ENCODE measurements at places on chromosomes 5 and 9. TPM values are rescaled to one million over a fixed set of nuclear protein-coding genes. Genes with fewer than 3 reads are reported as not detected.
A peak's percentile ranks its signal among the peaks of the same experiment; 100 is the strongest.

DNA sequence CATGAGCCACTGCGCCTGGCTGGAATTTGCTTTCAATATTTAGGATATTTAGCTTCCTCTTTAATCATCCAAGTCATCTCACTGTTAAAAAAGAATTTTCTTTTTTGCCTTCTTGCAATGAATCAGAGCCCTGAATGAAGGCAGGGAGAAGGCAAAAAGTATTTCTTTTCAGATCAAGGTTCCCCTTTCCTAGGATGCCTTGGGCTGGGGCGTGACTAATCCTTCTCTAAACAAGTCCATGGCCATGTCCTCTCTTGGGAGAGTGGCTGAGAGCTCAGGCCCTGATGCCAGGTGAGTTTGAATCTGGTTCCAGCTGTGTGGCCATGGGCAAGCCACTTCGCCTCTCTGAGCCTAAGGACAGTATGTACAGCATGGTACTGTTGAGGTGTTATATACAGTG lies 84.8 kb upstream of the NEURL1B start:
- peak; percentile 20 for DNase-seq

DNA sequence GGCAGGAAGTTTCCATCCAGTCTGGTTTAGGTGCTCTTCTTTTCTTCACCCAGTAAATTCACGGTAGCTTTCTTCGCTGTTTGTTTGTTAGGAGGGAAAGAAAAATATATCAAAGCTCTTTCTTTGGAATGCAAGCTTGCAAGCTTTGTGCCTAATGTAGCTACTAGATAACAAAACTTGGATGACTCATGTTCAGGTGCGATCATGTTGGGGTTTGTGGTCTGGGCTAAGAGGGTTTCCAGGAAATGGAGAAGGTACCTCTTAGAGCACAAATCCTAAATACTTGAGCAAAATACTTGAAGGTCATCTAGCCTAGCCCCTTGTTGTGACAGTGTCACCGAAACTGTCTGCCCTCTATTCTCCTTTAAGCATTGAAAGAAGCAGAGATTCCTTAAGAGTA lies 17.7 kb downstream of the SRP19 start:
- peak; percentile 89 for DNase-seq

DNA sequence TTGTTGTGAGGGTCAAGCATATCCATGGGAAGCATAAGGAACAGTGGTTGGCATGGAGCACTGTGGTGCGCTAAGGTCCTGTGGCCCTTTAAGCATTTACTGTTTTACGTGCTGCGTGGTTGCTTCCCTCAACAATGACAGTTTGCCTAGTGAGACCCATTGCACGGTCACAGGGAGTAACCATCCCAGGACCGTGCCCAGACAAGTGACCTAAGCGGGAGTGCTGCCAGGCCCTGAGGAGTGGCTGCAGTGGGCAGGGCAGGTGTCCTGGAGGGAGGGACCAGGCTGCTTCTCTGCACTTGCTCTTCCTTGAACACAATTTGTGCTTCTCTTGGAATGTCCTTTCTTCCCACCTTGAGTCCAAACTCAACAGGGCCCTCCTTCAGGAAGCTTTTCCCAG lies 64.6 kb downstream of the RGS3 start:
- DNase-seq, result peak; percentile 9

DNA sequence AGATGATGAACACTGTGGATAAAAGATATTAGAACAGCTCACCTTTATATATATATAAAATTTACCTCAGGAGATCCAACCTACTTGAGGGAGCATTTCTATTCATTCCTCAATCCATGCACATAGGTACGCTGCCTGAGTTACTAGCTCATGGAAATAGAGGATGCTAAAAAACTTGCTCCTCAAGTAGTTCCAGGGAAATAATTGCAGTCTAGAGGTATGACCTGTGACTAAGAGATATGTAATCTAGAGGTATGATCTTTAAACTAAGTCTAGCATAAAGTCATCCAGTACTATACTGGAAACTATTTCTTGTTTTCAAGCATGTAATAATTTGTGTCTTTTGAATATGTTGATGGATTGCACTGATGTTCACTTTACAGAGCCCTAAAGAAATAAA lies 471.2 kb downstream of the TAF11L14 start:
- DNase-seq, result peak; percentile 39

DNA sequence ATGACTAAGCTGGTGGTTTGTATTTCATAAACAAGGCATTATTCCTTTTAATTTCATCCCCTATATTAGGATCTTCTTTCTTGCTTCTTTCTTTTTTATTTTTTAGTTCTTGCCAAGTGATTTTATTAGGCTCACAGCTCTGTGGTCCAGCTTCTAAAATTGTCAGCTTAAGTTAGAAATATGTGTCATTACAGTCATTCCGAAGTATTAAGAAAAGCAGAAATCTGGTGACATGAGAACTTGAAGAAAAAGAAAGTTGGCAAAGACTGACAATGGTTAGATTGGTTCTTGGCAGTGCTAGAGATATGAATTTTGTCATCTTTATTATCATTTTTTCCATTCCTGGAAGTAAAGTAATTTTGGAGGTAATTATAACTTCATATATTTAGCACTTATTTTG lies 166.5 kb upstream of the PRR16 start:
- DNase-seq, result no peak

DNA sequence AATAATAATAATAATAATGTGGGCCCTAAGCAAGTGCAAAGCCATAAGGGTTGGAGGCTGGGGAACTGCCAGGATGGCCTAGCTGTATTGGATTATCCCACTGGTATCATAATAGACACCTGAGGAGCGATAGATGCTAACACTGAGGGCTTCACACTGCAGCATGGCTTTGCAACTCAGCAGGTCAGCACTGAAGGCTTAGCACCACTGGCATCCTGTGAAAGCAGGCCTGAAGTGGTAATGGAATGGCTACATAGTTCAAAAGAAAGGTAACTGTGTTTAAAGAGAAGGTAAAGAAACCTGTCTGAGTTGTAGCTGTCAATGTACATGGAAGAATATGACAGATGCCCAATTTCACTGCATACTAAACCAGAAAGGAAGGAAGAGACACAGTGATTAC lies 359.0 kb downstream of the OSTF1 start:
- DNase-seq, result no peak

DNA sequence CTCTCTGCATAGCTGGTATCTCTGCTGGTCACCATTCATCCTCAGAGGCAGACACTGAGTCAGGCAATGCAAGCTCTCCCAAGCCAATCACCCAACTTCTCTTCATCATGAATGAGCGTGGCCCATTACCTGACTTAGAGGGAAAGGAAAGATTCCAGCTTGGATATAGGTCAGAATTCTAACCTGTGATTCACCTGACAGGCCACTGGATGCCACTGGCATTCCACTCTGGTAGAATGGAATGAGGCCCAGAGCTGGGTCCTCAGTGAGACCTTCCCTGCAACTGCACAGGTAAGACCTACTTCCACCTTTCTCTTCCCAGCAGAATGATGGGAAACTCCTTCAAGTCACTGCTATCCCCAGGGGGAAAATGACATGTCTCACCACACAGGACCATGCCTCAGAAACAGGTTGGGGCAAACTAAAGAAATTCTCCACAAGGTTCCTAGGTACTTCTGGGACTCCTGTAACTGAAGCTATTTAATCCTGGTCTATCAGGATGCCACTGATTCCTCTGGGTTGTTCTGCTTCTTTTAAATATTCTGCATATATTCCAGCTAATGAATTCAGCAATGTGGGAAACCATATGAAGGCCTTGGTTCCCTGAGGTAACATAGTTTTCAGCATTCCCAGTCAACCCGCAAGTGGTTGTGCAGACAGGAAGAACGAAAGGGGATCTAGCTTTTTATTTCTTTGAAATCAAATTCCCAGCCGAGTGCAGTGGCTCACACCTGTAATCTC lies 62.0 kb downstream of the SUSD1 start:
- peak; percentile 88 for DNase-seq

DNA sequence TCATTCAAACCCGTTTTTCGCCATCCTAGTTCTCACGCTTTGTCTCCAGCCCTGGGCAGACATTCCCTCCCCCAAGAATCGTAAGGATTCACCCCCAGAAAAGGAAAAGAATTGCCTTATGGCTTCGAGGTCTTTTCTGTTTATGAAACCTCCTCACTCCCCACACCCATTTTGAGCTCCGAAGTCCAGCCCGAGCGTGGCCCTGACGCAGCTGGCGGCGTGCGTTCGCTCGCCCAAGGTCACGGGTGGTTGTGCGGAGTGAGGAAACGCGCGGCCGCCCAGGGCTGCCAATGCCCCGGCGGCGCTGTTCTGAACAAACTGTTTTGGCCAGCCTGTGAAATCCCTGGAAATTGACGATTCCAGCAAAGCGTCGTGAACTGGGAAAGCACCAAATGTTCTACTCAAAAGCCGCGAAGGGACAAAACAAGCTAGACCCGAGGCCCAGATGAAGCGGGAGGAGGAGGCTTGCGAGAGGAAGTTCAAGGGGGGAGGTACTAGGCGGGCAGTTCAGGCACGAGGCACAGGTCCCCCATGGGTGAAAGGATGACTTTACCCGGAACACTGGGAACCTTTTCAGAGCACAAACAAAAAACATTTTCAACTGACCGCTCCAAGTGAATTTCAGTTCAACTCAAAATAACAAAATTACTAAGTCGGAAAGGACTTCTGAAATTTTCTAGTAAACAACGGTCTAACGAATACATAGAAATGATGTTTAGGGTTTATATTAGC lies 683 bp upstream of the ZFAND5 start:
- DNase-seq, result peak; percentile 60

DNA sequence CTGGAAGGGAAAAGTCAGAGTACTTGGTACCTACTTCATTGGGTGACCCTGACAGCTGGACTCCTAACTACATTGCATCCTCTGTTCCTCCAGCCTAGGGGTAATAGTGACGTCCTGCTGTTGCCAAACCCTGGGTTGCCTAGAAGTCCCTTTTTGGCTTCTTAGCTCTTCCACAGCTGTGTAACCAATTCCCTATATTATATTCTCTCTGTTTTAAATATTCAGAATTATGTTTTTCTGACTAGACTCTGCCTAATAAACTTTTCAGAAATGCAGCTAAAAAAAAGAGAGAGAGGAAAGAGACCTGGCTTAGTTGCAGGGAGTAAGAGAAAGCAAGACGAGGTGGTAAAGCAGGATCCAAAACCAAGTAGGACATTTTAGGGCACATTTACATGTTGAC lies 28.4 kb downstream of the MCTP1 start:
- DNase-seq, result no peak

GRCh38 chr9:126480813-126481212 lies 132.9 kb upstream of the LMX1B start:
- no peak for DNase-seq

DNA sequence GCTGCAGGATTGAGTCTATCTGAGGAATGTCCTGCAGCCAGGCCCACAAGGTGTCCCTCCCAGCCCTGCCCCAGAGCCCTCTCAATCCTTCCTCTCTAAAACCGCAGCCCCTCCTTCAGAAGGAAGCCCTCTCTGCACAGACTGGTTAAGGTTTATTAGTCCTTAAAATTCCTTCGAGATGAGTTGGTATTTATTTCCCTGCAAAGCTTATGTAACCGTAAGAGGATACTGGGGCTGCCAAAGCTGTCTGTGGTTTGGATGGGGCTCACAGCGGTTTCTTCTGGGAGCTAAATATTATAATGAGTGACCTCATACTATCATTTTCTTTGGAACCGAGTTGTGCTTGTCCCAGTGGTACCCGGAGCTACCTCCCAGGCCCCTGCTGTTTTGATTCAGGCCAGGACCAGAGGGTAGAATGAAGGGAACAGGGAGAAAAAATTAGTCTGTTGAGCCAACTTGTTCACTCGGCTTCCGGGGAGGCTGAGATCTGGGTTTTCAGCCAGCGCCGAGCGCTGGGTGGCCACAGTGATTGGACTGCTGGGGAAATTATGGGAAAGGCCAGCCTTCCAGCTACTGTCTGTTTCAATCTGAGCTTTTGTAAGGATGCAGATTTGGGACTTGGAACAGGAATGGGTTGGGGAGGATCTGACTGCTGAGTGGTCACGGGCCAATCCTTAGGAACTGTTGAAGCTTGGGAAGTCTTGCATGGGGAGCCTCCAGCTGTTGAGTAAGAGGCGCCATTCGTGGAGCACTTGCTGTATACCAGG lies 107.5 kb downstream of the NDFIP1 start:
- peak; percentile 93 for DNase-seq

GRCh38 chr9:112112519-112112918 lies 62.6 kb downstream of the SUSD1 start:
- DNase-seq, result peak; percentile 97

DNA sequence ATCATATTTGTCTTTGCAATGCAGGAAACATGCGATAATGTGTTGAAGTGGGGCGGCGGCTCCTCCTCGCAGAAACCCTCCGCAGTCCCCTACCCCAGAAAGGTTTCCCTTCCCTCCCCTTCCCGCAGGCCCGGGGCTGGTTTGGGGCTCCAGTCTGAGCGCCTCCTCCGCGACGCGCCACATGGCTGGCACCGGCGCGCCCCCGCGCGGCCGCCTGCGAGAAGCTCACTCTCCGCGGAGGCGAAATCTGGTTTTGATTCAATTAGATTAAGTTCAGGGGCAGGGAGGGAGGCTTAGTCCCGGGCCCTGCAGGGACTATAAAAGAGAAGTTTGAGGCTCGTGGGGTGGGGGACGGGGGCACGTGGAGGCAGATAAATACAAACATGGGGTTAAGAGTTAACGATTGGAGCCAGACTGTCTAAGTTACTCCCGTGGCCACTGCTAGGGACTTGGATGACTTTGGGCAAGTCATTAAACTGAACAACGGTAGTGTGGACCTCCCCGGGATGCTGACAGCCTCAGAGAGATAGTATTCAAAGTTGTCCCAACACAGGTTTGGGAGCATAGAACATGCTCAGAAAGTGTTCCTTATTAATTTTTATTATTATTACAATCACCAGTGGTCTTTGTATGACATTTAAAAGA lies 69.4 kb downstream of the MSX2 start:
- DNase-seq, result peak; percentile 7

Gene SPATA31D1
- total RNA-seq, result not detected

Gene HSPB3
- total RNA-seq, result not detected

Gene EPB41L4B
- total RNA-seq, result 30.3 TPM

Gene IFNE
- 12.4 TPM for total RNA-seq

Gene SLC6A19
- total RNA-seq, result not detected

Gene PCDHA7
- under 0.01 TPM for total RNA-seq

All from bronchial epithelial cell (primary cell).